ENCODE measurements at places on chromosomes 11 and 22.

- DNase-seq, result no peak
These were observed 64.2 kb upstream of the BLID start for GRCh38 chr11:122179961-122180834.

- DNase-seq, result no peak
These were observed 23.3 kb downstream of the SCUBE1 start for GRCh38 chr22:43319661-43320486.

DNA sequence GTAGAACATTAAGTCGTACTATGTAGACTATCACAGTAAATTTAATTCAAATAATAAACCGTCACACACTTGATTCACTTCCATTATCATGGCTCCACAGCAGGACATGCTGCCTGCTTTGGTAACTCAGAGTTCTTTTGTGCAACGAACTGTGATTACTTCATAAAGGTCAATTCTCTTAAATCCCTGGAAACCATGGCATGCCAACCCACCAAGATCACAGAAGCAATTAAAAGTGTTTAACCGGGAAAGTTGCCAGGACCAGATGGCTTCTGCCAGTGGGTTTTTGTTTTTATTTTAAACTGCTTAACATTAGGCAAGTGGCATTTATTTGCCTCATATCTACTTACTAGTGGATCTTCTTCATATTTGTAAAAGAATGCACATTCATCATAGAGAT is 1162.1 kb downstream of the DLG2 start:
- DNase-seq, result no peak

DNA sequence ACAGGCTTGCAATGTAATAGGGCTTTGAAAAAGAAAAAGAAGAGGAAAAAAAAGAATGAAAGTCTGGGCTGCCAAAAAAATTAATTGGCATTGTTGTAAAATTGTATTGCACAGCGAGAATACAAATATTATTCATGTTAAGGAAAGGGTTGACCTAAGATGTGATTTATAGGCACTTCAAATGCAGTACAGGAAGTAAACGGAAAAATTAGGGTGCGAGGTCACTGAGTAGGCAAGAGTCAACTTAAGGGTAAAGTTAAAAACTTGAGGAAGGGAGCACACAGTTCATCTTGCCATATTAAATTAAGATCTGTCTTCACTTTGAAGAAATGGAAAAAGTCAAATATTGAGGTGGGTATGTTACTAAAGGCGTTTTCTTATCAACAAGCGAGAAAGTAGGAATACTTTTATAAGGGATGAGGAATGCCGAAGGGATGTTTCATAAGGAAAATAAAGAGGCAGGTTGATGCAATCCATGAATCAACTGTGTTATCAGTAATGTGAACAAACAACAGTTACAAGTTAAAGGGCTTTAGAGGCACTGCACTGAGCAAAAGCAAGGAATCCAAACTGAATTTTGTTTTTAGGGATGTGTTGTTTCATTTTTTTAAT is 123.0 kb downstream of the WT1 start:
- no peak for DNase-seq

- no peak for DNase-seq
These were observed 14.2 kb downstream of the OR5B21 start for GRCh38 chr11:58493676-58494075.

- DNase-seq, result no peak
These were observed 721.7 kb downstream of the DLG2 start for GRCh38 chr11:84905411-84905810.

DNA sequence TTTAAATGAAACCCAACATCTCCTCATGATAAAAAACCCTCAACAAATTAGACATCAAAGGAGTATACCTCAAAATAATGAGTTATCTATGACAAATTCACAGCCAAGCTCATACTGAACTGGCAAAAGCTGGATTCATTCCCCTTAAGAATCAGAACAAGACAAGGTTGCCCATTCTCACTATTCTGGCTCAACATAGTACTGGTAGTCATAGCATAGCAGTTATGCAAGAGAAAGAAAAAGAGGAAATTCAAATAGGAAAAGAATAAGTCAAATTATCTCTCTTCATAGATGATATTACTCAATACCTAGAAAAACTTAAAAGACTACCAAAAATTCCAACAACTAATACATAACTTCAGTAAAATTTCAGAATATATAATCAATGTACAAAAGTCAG is 29.4 kb upstream of the XKR3 start:
- DNase-seq, result no peak

DNA sequence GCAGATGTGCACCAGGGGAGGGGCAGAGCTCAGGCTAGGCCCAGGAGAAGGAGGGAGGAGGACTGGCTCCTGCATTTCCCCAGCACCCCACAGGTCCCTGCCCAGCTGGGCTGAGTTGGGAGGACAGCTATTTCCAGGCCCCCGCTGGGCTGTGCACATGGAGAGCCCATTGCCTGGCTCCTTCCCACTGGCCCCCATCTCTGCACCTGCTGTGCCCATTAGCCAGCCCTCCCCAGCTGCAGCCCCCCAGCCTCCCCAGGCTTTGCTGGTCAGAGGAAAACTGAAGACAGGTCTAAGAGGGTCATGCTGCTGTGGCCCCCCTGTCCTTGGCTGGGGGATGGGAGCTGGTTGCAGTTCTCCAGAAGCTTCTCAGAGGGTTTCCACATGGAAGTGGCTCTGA is 81.8 kb upstream of the SHANK2 start:
- no peak for DNase-seq

- no peak for DNase-seq
These were observed at the start of gene TCIRG1 for GRCh38 chr11:68038718-68039525. Gene TCIRG1 (plus strand): TSS chr11:68039025. CDS start chr11:68041272, 2,247 bp downstream.

- DNase-seq, result no peak
These were observed 85.2 kb upstream of the IGLL5 start for GRCh38 chr22:22802339-22802970.

- DNase-seq, result no peak
These were observed 527.5 kb downstream of the CNTN5 start for GRCh38 chr11:99548264-99548663.

DNA sequence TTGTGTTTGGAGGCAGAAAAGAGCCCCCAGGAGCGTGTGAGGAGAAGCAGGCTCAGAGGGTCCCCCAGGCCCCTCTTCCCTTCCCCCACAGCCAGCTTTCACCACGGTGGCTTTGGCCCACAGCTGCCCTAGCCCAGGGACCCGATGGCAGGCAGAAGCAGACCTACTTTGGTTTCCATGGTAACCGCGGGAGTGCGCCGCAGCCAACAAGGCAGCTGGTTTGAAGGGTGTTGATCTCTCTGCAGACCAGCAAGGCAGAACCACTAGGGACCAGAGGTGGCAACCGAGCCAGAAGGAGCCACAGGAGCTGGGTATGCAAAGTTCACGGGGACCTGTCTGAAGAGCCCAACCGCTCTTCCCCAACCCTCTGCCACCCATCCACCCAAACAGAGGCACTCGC is 69.4 kb downstream of the BUD13 start:
- DNase-seq, result peak; percentile 92

GRCh38 chr11:66570850-66571180 is 2.4 kb upstream of the CTSF start:
- no peak for DNase-seq

DNA sequence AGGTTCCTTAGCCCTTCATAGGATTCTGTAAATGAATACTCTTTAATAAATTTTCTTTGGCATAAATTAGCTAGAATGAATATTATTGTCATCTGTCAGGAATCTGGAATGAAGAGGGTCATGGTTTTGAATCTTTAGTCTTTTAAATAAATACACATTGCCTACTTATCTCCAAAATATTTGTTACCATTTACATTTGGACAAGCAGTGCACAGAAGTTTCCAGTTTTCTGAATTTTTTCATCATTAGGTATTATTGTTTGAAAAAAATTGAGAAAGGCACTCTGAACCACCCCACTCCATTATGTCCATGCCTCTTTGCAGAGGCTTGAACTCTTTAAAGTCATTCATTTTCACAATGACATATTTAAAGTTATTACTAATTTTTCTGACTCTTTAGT is 549.0 kb upstream of the LUZP2 start:
- DNase-seq, result no peak

DNA sequence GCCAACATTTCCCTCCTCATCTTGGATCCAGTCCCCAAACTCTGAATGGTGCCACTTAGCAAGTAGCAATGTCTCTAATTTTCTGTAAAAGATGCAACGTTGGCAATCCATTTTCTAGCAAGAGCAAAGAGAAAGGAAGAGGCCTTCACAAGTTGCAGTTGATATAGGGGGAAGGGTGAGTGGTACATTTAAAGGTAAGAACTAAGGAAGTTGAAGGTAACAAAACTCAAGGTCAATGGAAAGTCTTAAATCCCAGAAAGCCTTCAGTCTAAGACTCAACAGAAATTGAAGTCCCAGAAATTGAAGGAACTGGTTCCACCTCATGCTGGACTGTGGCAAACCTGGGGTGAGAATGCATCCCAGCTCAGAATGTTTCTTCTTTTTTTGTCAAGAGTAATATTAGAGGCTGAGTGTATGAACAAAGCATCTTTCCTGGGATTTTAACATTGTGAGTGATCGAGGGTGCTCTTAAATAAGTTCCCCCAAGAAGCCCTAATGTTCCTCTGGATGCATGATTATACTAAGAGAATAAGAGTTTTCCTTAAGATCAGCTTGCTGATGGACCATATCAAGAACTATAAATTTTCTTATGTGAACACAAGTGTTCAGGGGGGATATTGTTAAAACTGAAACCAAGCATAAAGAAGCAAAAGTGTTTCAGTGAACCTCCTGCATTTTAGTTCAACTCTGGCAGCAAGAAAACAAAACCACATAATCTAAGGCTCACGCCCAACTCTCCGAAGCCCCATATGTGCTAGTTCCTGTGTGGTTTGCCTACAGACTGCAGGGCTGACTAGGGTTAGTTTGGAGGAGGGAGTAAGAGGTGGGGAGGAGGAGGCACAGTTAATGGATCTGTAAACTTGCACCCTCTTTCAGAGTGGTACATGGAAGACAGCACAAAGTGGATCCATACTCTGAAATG is at the start of gene GRAP2:
GRAP2 (plus strand) TSS at position 779 of the 922 bp plus-strand sequence. CDS start 46,023 bp downstream, outside the sequence.
- peak; percentile 27 for DNase-seq

DNA sequence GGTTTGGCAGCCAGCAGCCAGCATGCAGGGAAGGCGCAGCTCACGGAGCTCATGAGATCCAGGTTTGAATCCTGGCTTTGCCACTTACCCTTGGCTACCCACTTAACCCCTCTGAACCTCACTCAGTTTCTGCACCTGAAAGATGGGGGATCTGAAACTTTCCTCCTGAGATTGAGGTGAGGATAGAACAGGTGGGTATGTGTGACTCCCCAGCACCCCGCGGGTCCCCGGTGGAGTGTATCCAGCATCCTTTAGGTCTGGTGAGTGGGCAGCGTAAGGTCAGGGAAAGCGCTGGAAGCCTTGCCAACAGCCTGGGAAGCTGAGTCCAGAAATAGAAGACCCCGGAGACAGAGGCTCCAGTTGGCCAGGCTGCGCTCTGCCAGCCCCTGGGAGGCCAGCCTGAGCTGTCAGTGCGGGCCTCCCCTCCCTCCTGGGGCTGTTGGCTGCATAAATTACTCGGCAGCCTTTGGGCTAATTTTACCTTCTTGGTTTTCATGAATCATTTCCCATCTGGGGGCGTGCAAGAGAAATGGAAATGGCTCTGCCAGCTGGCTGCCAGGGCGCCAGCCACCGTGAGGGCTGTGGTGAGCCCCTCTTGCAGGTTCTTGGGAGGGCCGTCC is 17.6 kb downstream of the PRDM11 start:
- no peak for DNase-seq

- DNase-seq, result no peak
These were observed 615.5 kb downstream of the NTM start for GRCh38 chr11:131985846-131986301.

DNA sequence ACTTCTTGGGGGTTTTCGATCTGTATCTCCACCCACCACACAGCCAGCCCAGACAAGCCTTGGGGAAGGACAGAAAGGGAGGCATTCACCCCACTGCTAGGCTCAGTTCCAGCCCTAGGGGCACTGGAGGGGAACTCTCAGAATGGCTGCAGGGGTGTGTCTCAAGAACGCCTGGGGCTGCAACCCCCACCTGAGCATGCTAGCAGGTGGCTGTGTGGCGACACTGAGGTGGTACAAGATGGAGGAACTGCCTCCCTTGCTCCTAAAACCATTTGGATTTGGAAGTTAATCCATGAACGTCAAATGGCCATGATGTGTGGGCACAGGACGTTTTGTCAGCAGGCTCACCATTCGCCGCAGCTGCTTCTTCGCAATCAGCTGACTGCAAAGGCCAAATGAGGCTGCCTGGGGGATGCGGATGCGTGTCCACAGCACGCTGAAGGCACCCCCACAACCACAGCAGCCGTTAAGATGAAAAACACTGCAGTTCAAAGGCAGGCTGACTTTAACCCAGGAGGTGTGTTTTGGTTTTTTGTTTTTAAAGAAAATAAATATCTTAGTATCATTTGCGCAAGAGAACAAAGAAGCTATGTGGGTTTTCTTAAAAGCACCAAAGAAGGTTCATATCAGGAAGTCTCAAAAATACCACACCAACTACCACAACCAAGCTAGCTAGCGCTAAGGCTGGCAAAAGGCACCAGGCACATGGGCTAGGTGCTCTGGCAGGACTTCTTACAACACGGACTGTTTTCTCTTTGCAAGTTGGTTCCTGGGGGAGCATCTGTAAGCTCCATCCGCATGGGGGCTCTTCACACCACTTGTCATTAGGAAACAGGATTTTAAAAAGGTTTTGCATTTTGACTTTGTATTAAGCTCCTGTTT is 22.2 kb upstream of the NAP1L4 start:
- no peak for DNase-seq

- DNase-seq, result no peak
These were observed 9.1 kb upstream of the MN1 start for GRCh38 chr22:27810609-27811151.

DNA sequence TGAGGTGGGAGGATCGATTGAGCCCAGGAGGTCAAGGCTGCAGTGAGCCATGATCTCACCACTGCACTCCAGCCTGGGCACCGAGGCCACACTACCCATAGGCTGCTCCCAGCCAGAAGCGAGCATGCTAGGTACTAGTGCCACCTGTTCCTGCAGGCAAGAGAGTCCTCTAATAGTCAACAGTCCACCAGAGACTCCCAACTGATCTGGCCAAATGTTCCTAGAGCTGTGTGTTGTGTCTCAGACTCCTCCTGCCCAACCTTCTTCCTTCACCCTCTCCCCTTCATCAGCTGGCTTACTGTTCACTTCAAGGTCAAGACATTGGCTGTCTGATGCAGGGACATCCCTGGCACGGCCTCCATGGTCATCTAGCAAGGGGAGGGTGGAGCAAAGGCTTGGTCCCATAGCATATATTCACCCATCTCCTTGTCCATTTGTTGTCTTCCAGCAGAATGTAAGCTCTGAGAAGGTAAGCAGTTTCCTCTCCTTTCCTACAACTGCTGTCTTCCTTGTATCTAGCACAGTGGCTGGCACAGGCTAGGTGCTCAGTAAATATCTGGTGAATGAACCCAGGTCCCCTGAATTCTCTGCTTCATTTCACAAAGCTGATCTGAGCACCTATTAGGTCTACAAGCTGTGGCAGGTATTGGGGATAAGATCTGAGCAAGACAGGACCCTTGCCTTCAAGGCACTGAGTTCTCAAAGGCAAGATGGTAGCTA is 126.2 kb upstream of the SERPIND1 start:
- no peak for DNase-seq

DNA sequence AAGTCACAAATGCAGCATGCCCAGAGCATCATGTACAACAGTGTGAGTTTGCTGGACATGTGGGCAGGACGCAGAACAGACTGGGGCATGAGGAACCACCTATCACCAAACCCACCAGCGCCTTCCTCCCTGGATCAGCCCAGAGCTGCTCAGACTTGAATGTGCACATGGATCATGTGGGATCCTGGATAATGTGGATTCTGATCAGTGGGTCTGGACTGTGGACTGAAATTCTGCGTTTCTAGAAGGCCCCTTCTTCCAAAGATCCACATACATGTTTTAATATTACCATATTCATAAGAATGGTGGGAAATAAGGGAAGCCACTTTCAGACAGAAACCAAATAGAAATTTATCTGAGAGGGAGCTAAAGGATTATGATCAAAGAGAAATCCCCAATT is 85.6 kb upstream of the VPREB1 start:
- DNase-seq, result no peak

Data from DMS79 treated with DMSO at 0.1 percent for 48 hours (cell line).